Stimulated activated naive CD4-positive, alpha-beta T cell treated with Interleukin-2 at 50 U/mL for 16 hours (primary cell): ENCODE measurements at places on chromosomes 1 and 21.

- DNase-seq = no peak
Measured at GRCh38 chr1:230901671-230902070, 33.4 kb upstream of the C1orf198 start.

DNA sequence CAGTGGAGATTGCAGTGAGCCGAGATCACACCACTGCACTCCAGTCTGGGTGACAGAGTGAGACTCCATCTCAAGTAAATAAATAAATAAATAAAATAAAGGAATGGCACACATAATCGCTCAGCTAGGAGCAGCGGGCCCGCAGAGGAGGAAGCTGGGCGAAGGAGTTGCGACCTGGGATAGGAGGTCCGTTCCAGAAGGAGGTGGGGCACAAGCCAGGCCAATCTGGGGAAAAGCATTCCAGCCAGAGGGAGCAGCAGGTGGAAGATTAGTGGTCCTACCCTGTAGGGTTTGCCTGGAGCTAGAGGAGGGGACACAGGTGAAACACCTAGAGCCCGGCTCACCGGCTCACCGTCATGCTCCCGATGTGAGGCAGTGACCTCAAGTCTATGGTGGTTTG lies 40.3 kb upstream of the CASZ1 start:
- no peak for DNase-seq

GRCh38 chr1:110340207-110340468 lies 961 bp downstream of the RBM15 start:
- DNase-seq = no peak

DNA sequence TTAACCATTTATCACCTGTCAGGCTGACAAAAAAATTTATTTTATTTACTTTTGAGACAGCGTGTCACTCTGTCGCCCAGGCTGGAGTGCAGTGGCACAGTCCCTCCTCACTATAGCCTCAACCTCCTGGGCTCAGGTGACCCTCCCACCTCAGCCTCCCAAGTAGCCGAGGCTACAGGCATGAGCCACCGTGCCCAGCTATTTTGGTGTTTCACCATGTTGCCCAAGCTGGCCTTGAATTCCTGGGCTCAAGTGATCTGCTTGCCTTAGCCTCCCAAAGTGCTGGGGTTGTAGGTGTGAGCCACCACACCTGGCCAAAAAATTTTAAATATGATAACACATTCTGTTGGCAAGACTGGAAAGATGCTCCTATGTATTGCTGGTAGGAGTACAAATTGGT lies 11.1 kb downstream of the IPO9 start:
- no peak for DNase-seq

DNA sequence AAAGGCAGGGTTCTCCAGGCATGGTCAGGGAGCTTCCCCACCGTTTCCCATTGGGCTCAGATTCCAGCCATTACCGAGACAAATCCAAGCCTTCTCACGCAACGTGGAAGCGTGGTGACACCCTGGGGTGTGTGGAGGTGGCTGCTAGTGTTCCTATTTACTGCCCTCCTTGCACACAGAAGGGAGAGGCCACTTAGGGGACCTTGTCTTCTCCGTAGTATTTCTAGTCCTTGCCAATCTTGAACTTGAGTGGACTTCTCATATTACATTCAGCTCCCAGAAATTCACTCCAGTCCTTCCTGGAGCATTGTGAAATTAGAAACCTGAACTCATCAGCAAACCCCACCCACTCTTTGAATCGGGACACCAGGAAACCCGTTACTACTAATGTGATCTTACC lies 131.6 kb downstream of the AJAP1 start:
- no peak for DNase-seq

DNA sequence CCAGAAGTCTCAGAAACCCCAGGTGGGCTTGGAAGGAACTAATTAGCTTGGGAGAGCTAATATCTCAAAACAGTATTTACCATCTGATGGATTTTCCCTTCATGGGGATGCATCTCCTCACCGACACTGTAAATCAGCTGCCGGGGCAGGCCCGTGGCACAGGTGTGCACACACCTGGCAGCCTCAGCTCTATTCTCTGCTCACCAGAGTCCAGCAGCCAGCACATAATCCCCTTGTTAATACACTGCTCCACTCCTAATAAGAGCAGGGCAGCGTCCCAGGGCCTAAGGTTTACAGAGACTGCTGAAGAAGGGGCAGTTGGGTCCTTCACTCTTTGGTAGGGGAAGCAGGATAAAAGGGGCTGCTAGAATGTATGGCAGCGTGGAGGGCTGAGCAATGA lies 200.0 kb downstream of the TOMM20 start:
- no peak for DNase-seq

- DNase-seq = no peak
Measured at GRCh38 chr1:88673446-88673845, 10.6 kb upstream of the PKN2 start.

DNA sequence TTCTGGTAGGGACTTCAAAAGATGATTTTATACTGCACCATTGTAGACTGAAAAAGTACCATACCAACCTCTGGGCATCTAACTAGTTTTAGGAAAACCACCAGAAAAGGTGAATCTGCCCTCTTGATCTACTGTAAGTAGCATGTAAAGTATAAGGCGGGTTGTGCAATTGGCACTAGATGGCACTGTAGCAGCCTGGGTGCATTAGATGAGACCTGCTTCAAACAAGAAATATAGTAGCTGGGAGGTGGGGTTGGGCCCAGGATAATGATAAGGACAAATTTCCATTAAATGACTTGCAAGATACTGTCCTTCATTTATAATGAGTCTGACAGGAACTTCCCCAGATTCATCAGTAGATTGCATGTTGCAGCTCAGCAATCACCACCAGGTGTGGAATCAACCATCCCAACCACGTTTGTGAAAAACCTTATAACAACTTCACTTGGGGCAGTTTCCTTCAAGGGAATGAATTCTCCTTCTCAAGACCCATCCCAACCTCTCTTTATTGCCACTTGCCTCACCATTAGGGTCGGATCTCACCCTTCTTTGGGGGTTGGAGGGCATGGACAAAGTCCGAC lies 37.3 kb upstream of the IL10 start:
- peak; percentile 13 for DNase-seq

- DNase-seq = no peak
Measured at GRCh38 chr21:46077674-46078101, 20.2 kb upstream of the COL6A2 start.

DNA sequence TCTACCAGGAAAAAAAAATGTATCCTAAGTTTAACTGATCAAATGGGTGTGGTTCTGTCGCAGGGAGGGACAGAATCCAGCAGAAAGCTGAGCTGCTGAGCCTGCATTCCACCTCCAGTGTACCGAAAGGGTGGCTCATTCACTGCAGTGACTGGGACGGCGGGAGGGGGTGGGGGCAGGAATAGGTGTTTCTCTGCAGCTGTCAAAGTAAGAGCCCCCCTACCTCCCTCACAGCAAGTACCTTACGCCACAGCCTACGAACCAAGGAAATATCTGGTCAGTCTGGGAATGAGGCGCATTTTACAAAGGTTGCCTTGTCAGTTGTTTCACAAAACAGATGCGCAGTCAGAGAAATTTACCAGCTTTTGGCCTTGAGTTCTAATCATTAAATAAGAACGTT lies 1.7 kb downstream of the S100B start:
- DNase-seq = no peak

GRCh38 chr1:226804907-226805759 lies 65.3 kb upstream of the PSEN2 start:
- no peak for DNase-seq

GRCh38 chr1:206573762-206574161 lies 38.5 kb downstream of the EIF2D start:
- no peak for DNase-seq

DNA sequence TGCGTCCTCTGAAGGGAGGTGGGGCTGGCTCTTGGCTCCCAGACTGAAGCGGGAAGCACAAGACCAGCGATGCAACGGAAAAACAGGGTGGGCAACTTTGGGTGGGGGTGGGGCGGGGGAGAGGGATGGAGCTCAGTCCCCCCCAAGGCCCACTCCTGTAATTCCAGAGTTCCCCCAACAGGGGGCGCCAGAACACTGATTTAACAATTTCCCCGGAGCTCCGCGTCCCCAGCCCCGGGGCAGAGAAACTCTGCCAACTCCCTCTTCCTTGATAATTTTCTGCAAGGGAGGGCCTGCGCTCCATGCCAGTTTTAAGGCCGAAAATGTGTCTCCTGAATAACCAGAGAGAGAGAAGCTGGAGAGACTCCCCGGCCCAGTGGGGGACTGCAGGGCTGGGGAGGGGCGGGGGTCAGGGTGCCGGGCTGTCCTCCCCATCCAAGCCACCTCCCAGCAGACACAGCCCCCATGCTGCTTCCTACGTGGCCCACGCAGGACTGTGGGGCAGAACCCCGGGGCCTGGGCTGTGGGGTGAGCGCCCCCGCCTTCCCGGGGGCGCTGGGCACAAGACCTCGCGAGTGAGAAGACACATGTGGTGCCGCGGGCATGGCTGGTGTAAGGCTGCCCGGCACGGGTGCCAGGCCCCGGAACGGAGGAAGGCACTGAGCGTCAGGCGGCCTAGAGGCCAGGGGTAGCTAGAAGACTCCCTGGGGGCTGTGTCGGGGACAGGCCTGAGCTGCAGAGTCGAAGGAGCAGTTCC lies 51.4 kb downstream of the KIF21B start:
- peak; percentile 36 for DNase-seq

GRCh38 chr1:3022511-3022973 lies 1.3 kb downstream of the ACTRT2 start:
- no peak for DNase-seq

- no peak for DNase-seq
Measured at GRCh38 chr1:205449254-205449749, 6.5 kb downstream of the BLACAT1 start.

DNA sequence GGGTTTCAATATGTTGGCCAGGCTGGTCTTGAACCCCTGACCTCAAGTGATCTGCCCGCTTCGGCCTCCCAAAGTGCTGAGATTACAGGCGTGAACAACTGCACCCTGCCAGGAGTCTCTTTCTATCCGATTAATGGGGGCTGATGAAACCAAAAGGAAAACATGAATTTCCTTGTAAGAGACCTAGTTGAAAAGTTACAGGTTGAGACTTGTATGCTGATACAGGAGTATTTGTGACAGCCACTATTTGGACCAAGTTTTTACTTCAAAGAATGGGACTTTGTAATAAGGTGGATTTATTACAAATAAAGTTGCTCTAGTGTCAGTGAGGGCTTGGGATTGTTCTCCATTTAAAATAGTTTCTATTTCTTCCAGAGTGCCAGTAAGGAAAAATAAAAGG lies 43.6 kb upstream of the TMEM61 start:
- no peak for DNase-seq

GRCh38 chr21:39182484-39183271 lies 573 bp downstream of the PSMG1 start:
- no peak for DNase-seq

DNA sequence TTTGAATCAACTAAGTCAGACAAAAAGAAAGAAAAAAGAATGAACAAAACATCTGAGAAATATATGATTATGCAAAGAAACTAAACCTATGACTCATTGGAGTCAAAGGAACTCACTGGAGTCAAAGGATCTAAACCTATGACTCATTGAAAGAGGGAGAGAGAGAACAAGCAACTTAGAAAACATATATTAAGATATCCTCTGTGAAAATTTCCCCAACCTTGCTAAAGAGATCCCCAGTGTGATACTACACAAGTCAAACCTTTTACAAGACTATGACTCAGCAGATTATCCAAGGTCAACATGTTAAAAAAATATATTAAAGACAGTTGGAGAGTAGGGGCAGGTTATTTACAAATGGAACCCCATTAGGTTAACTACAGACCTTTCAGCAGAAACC lies 1538.3 kb downstream of the NCAM2 start:
- no peak for DNase-seq

DNA sequence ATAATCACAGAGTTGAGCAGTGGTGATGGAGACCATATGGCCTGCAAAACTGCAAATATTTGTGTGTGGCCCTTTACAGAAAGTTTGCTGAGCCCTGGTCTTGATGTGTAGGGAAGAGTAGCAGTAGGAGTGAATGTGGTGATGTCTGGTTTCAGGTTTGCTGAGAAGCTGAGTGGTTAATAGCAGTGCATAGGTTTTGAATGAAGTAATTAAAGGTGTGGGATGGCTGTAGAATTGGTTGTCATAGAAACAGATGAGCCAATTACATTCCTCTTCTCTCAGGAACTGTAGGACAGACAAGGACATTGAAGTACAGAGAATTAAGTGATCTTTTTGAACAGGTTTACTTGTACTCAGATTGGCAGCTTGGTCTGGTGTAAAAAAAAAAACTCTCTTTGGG lies 37.4 kb downstream of the PRDM2 start:
- DNase-seq = no peak

DNA sequence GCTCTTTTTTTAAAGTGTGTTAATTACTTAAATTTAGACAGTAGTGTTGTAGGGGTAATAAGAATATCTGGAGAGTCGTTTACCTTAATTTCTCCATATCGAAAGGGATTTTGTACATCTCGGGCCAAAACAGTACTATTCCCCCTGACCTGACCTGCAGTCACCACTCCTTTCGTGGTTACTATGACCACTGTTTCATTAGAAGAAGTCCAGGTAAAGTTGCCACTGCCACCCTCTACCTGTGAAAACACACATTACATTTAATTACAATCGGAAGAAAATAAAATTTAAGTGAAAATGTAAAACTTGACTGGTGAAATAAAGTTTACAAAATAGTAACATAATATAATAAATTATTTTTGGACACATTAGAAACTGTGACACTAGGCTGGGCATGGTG lies 37.2 kb downstream of the NUP210L start:
- DNase-seq = no peak

- no peak for DNase-seq
Measured at GRCh38 chr1:234994436-234995295, 134.0 kb downstream of the TOMM20 start.

GRCh38 chr1:94039514-94039870 lies 81.5 kb downstream of the ABCA4 start:
- peak; percentile 8 for DNase-seq

- DNase-seq = no peak
Measured at GRCh38 chr1:201309416-201309815, 26.1 kb downstream of the PKP1 start.

DNA sequence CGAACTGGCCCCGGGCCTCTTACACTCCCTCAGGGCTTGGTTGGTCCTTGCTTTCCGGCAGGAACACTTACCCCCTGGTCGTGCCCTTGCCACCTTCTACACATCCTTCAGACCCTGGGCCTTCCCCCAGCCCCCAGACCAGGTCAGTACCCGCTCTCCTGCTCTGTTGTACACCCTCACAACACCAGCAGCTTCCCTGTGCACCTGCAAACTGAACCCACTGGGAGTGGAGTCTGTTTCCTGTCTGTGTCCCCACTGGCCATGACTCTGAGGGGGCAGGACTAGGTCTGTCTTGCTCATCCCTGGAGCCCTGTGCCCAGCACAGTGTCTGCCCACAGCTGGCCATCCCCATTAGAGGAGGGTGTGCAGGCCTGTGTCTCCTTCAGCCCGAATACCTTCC lies 2.1 kb upstream of the TMEM200B start:
- no peak for DNase-seq

DNA sequence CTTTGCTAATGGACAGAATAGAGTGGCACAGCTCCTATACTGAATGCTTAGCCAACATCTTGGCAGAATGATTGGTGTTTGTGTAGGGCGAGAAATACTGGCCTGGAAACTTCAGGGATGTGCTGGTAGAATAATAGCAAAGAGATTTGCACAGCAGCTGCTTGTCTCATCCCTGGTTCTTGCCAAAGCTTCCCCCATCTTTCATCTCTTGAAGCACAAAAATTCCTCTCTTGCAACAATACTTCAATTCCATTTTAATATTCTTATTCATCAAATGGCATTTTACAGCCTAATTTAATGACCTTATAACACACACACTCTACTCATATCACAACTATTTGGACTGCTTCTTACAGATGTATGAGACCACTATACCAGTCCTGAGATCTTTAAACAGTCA lies 37.7 kb downstream of the LHX8 start:
- DNase-seq = no peak
